ENCODE measurements at places on chromosomes 1 and 21.

GRCh38 chr21:44576025-44576420 lies 2.5 kb downstream of the KRTAP10-4 start:
- DNase-seq = no peak

GRCh38 chr1:156262461-156263287 lies 14.8 kb upstream of the PAQR6 start:
- no peak for DNase-seq

GRCh38 chr1:87218618-87219017 lies 110.1 kb upstream of the LMO4 start:
- DNase-seq = no peak

DNA sequence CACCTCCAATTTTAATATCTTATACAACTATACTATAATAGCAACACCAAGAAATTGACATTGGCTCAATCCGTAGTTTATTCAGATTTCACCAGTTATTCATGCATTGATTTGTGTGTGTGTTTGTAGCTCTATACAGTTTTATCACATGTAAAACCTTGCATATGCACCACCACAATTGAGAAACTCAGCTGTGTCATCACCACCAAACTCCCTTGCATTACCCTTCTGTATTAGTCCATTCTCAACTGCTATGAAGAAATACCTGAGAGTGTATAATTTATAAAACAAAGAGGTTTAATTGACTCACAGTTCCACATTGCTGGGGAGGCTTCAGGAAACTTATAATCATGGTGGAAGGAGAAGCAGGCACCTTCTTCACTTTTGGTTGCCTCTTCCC lies 162.1 kb downstream of the PATJ start:
- DNase-seq = no peak

GRCh38 chr21:38869196-38869595 lies 63.5 kb downstream of the ETS2 start:
- DNase-seq = no peak

DNA sequence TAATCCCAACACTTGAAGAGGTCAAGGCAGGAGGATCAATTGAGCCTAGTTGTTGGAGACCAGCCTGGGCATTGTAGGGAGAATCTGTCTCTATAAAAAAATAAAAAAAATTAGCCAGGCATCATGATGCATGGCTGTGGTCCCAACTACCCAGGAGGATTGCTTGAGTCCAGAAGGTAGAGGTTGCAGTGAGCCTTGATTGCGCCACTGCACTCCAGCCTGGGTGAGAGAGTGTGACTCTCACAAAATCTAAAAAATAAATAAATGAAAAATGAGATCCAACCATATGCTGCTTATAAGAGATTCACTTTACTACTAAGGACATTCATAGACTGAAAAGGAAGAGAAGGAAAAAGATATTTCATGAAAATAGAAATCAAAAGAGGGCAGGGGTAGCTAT lies 47.1 kb upstream of the HP1BP3 start:
- DNase-seq = no peak

- DNase-seq = no peak
These were observed 112.7 kb upstream of the JUN start for GRCh38 chr1:58896246-58897183.

- DNase-seq = no peak
These were observed 22.7 kb downstream of the ABL2 start for GRCh38 chr1:179206812-179207211.

DNA sequence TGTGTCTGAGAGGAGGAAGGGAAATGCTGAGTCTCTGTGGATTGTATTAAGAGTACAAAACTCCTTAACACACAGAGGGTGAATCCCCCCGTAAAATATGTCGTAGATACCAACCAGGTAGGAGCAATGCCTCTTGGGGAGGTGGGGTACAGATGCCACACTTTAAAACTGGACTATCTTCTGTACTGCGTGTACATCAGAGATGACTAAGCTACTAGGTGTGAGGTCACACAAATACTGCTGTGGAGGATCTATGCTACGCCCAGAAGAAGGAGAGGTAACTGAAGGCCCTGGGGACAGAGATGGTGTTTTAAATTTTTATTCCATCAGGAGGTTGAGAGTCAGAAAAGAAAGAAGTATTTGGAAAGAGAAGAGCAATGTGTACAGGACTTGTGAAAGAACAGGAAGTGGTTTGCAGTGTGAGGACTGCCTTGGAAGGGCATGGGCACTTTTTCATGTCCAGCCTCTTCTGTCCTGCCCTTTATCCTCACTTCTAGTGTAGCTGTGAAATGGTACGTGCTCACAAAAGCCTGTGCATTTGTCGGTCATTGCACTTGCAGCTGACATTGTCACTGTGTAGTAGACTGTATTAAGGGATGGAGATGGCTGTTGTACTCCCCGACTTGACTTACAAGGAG lies 287.8 kb upstream of the CHRM3 start:
- no peak for DNase-seq

- DNase-seq = peak; percentile 23
These were observed at the start of gene COL24A1 for GRCh38 chr1:86156566-86157455. Gene COL24A1 (minus strand): TSS chr1:86156772. CDS start chr1:86156396, 376 bp downstream.

GRCh38 chr1:57281324-57281723 lies 142.5 kb downstream of the DAB1 start:
- no peak for DNase-seq

- no peak for DNase-seq
These were observed 12.2 kb downstream of the ANXA9 start for GRCh38 chr1:150994248-150994647.

- no peak for DNase-seq
These were observed 43.4 kb downstream of the WASF2 start for GRCh38 chr1:27446496-27447020.

DNA sequence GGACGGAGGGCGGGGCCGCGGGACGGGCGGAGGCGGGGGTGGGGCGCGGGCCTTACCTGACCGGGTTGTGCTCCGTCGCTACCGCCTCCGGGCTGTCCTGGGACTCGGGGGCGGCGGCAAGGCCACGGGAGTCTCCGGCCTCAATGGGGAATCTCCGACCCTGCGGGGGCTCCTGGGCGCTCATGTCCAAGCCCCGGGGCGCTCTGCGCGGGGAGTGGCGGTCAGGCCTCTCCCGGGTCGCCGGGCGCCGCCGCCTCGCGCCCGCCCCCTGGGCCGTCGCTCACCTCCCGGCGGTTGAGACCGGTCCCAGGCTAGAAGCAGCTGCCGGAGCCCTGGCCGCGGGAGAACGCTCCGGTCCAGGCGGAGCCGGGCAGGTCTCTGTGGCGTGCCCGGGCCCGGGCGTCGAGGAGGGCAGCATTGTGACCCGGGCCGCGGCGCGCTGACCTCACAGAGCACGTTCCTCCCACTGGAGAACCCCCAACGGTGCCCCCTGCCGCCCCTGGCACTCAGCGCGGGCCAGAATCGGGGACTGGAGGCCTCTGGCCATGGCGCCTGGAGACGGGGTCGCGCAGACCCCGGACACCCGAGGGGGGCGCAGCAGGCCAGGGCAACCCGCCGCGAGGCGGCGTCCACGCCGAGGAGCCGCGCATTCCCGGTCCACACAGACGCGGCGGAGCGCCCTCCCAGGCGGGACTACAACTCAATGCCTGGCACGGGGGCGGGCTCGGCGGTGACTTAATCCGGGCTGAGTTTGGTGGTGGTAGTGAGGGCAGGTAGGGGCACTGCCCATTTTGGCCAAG lies 411 bp downstream of the FAM229A start:
- peak; percentile 57 for DNase-seq

Data from activated T-cell treated with anti-CD3 and anti-CD28 coated beads, Interleukin-2, amount 50 U/mL, for 48 hours (primary cell).